ENCODE measurements at places on chromosomes 11 and 22.

DNA sequence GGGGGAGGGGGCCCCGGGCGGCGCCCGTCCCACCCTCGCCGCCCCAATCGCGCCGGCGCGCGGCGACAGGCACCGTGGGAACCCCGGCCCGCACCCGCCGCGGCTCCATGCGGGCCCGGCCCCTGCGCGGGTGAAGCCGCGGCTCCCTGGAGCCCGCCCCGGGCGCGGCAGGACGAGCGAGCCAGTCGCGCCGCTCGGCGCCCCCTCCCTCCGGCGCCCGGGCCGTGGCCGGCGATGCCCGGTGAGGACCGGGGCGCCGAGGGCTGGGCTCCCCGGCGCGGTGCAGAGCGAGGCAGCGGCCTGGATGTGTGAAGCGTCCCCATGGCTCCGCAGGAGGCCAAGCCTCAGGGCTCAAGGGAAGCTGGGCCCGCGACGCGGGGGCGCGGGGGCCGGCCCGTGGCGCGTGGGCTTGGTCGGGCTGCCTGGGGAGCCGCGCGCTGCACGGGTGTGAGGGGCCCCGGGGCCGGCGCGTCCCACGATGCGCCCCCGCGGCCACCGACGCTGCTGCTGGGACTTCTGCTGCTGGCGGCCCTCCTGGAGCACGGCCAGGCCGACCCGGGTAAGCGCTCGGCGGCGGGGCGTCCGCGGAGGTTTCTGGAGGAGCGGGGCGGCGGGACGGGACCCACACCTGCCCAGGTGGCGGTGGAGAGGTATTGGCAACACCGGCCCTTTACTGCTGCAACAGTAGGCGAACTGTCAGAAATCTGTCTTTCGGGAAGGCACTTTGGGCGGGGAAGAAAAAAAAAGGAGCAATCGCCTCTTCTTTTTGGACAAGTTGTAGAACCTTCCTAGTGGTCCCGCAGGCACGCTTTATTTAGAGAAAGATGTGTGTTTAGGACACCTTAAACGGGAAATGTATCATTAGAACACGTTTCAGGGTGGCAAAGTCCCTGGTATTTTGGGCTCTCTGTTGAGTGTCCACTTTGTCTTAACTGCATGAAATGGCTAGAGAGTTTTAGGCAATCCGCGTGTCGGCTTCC, 119.4 kb downstream of the HIPK3 start:
- no peak for DNase-seq

DNA sequence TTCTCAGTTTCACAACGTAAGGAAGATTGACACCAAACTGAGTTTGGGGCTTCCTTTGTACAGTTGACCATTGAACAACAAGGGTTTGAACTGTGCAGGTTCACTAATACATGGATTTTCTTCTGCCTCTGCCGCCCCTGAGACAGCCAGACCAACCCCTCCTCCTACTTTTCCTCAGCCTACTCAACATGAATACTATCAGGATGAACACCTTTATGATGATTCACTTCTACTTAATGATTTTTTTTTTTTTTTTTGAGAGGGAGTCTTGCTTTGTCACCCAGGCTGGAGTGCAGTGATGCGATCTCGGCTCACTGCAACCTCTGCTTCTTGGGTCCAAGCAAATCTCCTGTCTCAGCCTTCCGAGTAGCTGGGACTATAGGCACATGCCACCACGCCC, 14.6 kb downstream of the RBM4 start:
- no peak for DNase-seq

- DNase-seq: no peak
Measured at GRCh38 chr11:66077927-66078326, 7.9 kb downstream of the PACS1 start.

GRCh38 chr22:40512426-40513136, 123.9 kb downstream of the MRTFA start:
- no peak for DNase-seq

All from DMS153 (cell line).